ENCODE measurements at places on chromosomes 5 and 9.

GRCh38 chr9:71921190-71921814 lies 9.9 kb downstream of the C9orf85 start:
- no peak for DNase-seq

DNA sequence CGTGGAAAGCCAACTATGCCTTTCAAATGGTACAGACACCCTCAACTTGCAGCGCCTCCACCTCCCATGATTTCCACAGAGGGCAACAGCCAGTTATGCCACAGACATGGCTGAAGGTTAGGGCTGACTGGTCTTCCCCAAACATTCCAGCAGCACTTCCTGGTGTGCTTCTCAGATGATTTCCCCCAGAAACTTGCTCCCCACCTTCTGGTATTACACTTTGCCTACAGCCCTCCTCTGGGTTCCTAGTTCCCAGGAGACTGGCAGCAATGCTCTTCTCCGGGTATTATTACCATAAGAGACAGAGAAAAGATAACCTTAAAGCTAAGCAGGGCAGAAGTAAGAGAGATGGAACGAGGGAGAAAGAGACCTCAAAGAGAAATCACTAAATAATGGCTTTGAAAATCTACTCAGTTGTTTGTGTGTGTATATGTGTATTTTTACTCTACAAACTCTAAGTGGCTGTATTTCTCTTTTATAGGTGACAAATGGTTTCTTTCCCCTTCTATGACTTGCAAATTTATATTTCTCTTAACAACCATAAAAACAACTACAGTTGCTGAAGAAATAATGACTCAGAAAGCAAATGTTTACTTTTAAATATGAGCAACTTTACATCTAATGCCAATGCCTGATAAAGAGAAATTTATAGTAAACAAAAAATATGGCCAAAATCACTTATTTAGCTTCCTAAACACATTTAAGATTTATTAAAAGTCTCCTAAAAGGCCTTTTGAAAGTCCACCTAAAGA lies 133.8 kb downstream of the PDE4D start:
- DNase-seq: no peak

GRCh38 chr5:167381457-167381856 lies 910.0 kb upstream of the WWC1 start:
- DNase-seq: no peak

- no peak for DNase-seq
Observed at GRCh38 chr5:156515121-156515520, 188.2 kb downstream of the SGCD start.

- no peak for DNase-seq
Observed at GRCh38 chr5:177545487-177546257, 8.7 kb downstream of the FAM193B start.

- DNase-seq: no peak
Observed at GRCh38 chr5:66669862-66670195, 73.6 kb downstream of the MAST4 start.

DNA sequence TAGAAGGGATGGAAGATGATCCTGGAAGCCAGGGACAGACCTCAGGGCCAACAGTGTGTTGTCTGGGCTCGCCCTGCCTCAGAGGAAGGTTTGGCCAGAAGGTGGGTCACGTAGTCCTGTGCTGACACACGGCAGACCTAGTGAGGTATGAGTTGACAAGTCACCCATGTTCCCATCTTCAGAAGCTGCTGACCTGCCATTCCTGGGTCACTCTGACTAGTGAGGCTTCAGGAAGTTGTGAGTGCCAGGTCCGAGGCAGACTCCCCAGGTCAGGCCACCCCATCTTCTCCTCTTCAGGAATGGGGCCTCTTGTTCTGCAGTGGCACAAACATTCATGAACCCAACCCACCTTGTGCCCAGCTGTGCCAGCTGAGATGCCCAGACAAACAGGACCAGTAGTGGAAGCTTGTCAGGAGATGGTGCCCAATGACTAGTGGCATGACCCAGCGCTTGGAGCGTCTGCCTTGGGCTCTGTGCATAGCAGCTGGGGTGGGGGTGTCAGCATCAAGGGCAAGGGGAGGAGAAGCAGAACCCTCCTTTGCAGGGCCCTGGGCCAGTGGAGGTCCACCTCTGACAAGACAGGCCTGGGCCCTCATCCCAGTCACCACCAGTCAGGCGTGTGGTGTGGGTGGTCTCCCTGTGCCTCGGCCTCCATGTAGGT lies 16.8 kb upstream of the ANGPTL2 start:
- DNase-seq: no peak

DNA sequence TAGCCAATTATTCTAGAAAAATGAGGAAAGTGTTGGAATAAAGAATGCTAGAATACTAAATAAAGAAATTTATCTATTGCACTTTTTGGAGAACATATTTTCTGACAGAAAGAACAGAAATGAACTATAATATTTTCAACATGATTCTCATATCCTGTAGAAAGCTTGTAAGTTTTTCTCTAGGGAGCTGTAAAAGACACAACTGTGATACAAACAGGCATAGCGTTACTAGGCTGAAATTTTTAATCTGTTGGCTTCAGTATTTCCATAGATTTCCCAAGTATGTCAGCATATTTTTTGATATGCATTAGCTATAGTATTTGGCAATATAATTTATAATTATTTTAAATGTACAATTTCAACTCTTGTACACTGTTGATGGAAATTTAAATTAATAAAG lies 31.3 kb downstream of the ANXA1 start:
- no peak for DNase-seq

DNA sequence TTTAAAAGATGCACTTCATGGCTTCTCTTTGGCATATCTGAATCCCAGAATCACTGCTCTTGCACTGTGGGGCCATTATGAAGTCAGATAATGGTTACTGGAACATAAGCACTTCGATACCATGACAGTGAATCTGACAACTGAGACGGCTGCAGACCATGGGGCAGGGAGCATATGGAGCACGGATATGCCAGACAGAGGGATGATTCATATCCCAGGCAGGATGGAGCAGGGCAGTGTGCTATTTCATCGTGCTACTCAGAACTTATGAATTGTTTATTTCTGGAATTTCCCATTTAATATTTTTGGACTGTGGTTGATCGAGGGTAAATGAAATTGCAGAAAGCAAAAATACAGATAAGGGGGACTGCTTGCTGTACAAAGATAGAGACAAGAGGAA lies 145.0 kb downstream of the EGFLAM start:
- DNase-seq: no peak

DNA sequence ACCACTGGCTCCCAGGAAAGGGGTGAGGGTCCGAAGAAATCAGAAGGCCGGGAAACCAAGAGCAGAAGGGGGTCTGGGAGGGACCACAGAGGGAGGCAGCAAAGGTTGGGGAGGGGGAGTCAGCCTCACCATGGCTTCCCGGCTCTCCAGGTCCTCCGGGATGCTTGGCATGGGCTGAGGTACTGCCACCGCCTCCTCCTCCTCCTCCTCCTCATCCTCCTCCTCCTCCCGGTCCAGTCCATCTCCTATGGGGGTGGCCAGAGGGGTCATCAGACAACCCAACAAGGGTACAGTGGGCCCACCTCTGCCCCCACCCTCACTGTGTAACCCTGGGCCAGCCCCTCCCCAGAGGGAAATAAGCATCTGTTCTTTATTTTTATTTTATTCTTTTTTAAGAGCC lies 17.5 kb downstream of the GOLGA2 start:
- no peak for DNase-seq

DNA sequence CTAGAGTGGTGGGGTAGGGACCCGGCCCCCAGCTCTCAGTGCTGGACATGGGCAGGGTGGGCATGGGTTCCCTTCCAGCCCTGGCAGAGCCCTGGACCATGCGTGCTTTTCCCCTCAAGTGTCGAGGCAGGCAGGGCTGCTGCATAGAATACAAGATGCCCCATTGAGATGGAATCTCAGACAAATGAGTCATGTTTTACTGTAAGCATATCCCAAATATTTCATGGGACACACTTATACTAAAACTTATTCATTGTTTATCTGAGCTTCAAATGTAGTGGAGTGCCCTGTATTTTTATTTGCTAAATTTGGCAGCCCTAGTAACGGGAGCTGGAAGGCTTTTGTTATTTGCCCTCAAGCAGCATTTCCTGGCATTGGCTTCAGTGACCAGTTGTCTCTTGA lies 3.2 kb upstream of the RNU6ATAC start:
- DNase-seq: no peak

DNA sequence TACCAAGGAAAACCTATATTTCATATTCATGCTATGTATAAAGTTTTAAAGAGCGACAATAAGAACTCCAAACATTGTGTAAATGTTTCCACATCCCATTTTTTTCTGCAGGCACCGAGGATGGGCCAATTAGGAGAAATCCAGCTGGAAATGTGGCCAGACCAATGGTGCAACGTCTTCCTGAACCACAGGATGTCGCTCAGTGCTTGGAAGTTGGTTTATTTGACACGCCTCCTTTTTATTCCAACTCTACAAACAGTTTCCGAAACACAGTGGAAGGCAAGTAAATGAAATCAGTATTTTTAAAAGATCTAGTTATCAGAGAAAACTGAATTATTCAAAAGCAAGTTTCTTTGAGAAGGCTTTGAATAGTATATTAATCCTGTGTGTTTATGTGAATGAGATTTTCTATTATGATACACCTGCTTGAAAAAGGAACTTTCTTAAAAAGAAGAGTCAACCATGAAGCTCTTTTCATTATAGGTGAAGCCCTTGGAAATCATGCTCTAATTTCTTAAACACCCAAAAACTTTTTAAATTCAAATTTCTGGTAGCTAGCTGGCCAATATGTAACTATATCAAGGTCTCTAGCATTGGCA lies 9.1 kb downstream of the TYRP1 start:
- no peak for DNase-seq

- no peak for DNase-seq
Observed at GRCh38 chr5:180439911-180440769, 54.0 kb upstream of the CNOT6 start.

Data from activated CD4-positive, alpha-beta T cell treated with anti-CD3 and anti-CD28 coated beads, Interleukin-2, amount 50 U/mL, for 24 hours (primary cell).